ENCODE measurements at places on chromosomes 5 and 9. TPM values are rescaled to one million over a fixed set of nuclear protein-coding genes. Genes with fewer than 3 reads are reported as not detected.

DNA sequence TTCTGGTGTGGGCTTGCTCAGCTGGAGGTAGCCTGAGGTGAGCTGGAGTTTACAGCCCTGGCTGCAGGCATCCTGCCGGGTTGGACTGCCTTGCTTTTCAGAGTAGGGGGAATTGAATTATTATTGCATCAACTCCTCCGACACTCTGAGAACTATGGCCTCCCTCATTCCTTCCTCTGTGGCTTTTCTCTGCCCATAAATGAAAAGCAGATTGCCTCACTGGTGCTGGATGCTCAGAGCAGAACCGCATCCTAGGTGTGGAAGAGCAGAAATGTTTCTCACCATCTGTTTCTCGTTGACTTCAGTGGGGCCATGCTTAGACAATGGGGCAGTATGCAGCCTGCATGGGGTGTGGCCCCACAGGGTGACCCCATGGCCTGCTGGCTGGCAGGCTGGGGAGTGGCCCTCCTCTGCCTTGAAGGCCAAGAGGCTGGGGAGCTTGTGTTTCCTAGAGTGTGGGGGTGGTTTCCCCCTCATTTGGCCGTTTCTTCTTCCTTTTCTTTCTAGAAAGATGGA is 27.3 kb upstream of the TGFBI start:
- DNase-seq, result no peak

Gene HMCN2
- 5.6 TPM for total RNA-seq

Gene DDX4
- not detected for total RNA-seq

Gene PSMB7
- total RNA-seq, result 393 TPM

GRCh38 chr5:57320582-57320981 is 146.7 kb downstream of the GPBP1 start:
- no peak for DNase-seq

All from SJCRH30 (cell line).